Adrenal gland (tissue), 19 donors: ENCODE measurements at places on chromosomes 4 and X. TPM values are rescaled to one million over a fixed set of nuclear protein-coding genes. Genes with fewer than 3 reads are reported as not detected.

Gene S100P
- total RNA-seq = 1.9 TPM

Gene CPLX1
- total RNA-seq = 25.3 TPM

Gene PFKFB1
- 0.68 TPM for total RNA-seq

Gene FBXL5
- 87.1 TPM for total RNA-seq

Gene TKTL1
- not detected for total RNA-seq

Gene PNMA3
- 3.9 TPM for total RNA-seq

GRCh38 chr4:86091201-86091600, 268.7 kb downstream of the MAPK10 start:
- H3K27me3 ChIP-seq = no peaks in the 10 kb centered on the region
- no peak overlapping the region for H3K4me3 ChIP-seq
- DNase-seq = no peak
- H3K27ac ChIP-seq = no peak overlapping the region
- H3K4me1 ChIP-seq = no peaks in the 10 kb centered on the region

GRCh38 chrX:15244421-15244820, 25.5 kb downstream of the ASB9 start:
- no peak overlapping the region for H3K4me3 ChIP-seq
- H3K36me3 ChIP-seq = no peaks in the 10 kb centered on the region
- peaks cover 12% of the 10 kb centered on the region for H3K27me3 ChIP-seq
- H3K4me1 ChIP-seq = no peaks in the 10 kb centered on the region

DNA sequence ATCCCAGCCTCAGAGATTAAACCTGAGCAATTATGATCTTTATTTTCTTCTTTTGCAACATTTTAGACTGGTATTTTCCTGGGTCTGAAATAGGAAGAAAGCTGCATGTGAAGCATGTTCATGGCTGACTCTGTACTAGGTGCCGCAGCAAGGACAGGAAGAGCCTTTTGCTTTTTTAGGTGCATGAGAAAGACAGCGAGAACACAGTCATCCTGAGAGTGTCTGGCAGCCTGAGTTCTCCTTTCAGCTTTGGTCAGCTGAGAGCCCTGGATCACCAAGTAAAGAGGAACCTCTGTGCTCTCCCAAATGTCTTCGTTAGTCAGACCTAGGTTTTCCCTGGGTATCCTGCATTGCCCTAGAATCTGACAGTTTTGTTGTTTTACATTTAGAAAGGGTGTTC, 29.8 kb downstream of the FAM149A start:
- H3K27ac ChIP-seq = no peak overlapping the region
- DNase-seq = no peak
- no peaks in the 10 kb centered on the region for H3K36me3 ChIP-seq
- no peak overlapping the region for H3K4me3 ChIP-seq
- H3K4me1 ChIP-seq = no peaks in the 10 kb centered on the region

DNA sequence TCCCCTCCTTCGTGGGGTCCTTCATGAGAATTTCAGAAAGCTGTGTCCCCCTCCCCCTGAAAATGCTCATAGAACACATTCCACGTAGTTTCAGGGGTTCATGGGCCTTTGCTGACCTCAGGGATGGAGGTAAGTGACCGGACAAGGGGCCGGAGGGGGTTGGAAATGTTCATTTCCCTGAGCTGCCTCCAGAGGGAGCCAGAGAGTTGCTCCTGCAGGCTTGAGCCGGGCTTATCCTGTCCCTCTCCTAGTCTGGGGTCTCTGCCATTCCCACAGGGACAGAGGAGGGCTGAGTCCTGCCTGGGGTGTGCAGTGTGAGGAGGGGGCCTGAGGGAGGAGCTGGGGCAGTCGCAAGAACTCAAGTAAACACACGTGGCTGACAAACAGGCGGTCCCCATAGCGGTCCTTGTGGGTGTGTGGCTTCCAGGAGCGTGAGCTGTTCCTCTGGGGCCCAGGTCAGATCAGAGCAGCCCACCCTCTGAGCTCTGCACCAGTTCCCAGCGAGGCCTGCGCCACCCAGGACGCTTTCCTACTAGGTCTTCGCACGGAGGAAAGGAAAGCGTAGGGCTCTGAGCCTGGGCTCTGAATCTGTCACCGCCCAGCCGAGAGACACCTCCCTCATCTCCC, 62.5 kb downstream of the WFS1 start:
- no peak overlapping the region for H3K4me3 ChIP-seq
- no peaks in the 10 kb centered on the region for H3K36me3 ChIP-seq
- H3K4me1 ChIP-seq = no peaks in the 10 kb centered on the region
- H3K27ac ChIP-seq = no peak overlapping the region

GRCh38 chrX:84488426-84488825, 13.8 kb downstream of the HDX start:
- H3K27me3 ChIP-seq = no peaks in the 10 kb centered on the region
- DNase-seq = no peak
- H3K4me1 ChIP-seq = no peaks in the 10 kb centered on the region
- no peaks in the 10 kb centered on the region for H3K36me3 ChIP-seq

DNA sequence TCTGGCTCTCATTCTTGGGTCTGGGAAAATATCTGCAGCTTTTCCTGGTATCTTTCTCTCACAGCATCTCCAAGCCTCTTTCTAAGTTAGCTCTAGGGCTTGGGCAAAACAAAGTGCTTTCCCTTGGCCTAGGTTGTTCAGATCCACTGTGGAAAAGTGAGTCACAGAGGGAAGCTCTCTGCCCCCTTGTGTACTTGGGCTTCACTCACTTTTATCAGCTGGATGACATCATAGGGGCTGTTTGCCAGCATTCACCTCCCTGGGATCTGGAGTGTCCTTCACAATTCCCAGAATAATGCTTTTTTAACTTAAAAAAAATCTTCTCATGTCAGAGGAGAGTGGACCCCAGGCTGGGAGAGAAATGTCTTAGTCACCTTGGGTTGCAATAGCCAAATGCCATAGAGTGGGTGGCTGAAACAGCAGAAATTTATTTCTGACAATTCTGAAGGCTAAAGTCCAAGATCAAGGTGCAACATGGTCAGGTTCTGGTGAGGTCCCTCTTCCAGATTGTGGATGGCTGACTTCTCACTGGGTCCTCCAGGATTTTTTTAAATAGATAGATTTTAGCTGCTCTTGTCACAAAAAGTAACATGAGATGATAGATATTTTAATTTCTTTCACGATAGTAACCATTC, 247.8 kb downstream of the SH2D1A start:
- no peak overlapping the region for H3K4me3 ChIP-seq
- H3K4me1 ChIP-seq = no peaks in the 10 kb centered on the region
- H3K27me3 ChIP-seq = no peaks in the 10 kb centered on the region
- peak; percentile 40 for DNase-seq

DNA sequence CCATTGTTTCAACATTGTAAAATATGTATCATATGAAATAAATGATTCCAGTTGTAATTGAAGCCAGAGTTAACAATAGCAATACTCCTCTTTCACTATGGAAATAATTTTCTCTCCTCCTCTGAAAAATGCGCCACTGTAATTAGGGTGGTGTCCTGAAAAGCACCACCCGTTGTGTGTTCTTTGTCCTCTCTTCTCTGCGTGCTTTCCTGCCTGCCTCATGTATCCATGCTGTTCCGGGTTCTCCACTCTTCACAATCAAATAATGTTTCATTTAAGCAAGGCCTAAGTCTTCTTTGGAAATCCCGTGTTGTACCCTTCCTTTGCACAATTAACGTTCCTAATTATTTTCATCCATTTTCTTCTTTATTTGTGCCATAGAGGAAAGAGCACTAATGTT, 293.3 kb downstream of the ADGRL3 start:
- no peak overlapping the region for H3K4me3 ChIP-seq
- no peak for DNase-seq
- H3K4me1 ChIP-seq = no peaks in the 10 kb centered on the region
- H3K27ac ChIP-seq = no peak overlapping the region

DNA sequence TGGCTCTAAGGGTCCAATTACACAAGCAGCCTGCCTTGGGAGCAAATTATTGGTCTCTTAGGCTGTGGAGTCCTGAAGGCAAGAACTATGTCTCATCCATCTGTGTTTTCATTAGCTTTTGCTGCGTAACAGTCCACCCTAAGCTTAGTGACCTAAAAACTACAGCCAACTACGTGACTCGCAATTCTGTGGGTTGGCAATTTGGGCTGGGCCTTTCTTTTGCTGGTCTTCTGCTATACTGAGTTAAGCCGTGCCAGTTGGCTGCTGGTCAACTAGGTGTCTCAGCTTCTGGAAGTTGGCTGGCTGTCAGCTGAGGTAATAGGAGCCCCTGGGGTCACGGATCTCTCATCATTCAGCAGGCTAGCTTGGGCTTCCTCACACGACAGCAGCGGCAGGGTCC, 205.6 kb upstream of the S100G start:
- H3K27ac ChIP-seq = no peak overlapping the region
- DNase-seq = no peak
- H3K4me3 ChIP-seq = no peak overlapping the region
- H3K36me3 ChIP-seq = no peaks in the 10 kb centered on the region
- H3K27me3 ChIP-seq = peaks cover 5% of the 10 kb centered on the region

- H3K36me3 ChIP-seq = no peaks in the 10 kb centered on the region
- no peaks in the 10 kb centered on the region for H3K27me3 ChIP-seq
- H3K4me1 ChIP-seq = no peaks in the 10 kb centered on the region
- no peak overlapping the region for H3K4me3 ChIP-seq
Observed at GRCh38 chrX:28979877-28980276, 392.6 kb downstream of the IL1RAPL1 start.

- peaks cover 3% of the 10 kb centered on the region for H3K27me3 ChIP-seq
- no peak for DNase-seq
- H3K36me3 ChIP-seq = no peaks in the 10 kb centered on the region
- no peaks in the 10 kb centered on the region for H3K4me1 ChIP-seq
Observed at GRCh38 chrX:40247382-40247781, 149.6 kb upstream of the BCOR start.
